ENCODE measurements at places on chromosomes 3 and 15.

- peak; percentile 63 for DNase-seq
Measured at GRCh38 chr3:184491867-184492615, 69.5 kb upstream of the EPHB3 start.

- no peak for DNase-seq
Measured at GRCh38 chr3:114585687-114586086, 291.9 kb downstream of the TIGIT start.

GRCh38 chr3:13217736-13218540, 144.7 kb upstream of the IQSEC1 start:
- no peak for DNase-seq

- peak; percentile 52 for DNase-seq
Measured at GRCh38 chr15:100849021-100849854, 30.4 kb upstream of the ALDH1A3 start.

- DNase-seq: peak; percentile 94
Measured at GRCh38 chr3:31227131-31227562, 305.6 kb upstream of the STT3B start.

DNA sequence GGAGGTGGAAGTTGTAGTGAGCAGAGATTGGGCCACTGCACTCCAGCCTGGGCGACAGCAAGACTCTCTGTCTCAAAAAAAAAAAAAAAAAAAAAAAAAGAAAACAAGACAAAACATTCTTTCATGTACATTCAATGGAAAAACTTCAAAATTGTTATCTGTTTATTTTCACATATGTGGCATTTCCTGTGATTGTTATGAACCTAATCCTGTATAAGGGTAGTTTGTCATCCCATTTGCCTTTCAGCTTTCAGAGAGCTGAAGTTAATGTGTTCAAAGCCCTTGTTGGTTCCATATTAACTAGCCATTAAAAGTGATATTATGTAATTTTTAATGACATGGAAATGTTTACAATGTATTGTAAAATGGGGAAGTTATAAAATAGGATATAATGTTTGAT, 17.3 kb upstream of the NCK1 start:
- no peak for DNase-seq

GRCh38 chr3:141875893-141876380, 506 bp upstream of the ATP1B3 start:
- peak; percentile 77 for DNase-seq

Data from MV-4-11 (cell line).